ENCODE measurements at places on chromosomes 11 and 22.
A peak's percentile ranks its signal among the peaks of the same experiment; 100 is the strongest.

GRCh38 chr11:58573451-58574104, 2.1 kb downstream of the LPXN start:
- DNase-seq = peak; percentile 21

GRCh38 chr22:49469896-49470740, 357.6 kb downstream of the BRD1 start:
- no peak for DNase-seq

DNA sequence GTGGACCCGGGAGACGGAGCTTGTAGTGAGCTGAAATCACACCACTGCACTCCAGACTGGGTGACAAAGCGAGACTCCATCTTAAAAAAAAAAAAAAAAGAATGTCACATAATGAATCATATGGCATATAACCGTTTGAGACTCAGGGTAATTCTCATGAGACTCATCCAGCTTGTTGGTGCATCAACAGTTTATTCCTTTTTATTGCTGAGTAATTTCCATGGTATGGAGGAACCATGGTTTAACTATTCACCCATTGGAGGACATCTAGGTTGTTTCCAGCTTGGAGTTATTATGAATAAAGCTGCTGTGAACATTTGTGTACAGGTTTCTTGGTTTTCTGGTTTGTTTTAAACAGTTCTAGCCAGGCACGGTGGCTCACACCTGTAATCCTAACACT, 25.3 kb downstream of the PPARA start:
- DNase-seq = no peak

- DNase-seq = no peak
These were observed 185.7 kb downstream of the BLID start for GRCh38 chr11:121930004-121930965.

- no peak for DNase-seq
These were observed 169.6 kb downstream of the CRYBB2 start for GRCh38 chr22:25388866-25389540.

- DNase-seq = no peak
These were observed 39.4 kb downstream of the CYP2R1 start for GRCh38 chr11:14852571-14853177.

GRCh38 chr11:122273476-122274191, 157.6 kb upstream of the BLID start:
- DNase-seq = no peak

DNA sequence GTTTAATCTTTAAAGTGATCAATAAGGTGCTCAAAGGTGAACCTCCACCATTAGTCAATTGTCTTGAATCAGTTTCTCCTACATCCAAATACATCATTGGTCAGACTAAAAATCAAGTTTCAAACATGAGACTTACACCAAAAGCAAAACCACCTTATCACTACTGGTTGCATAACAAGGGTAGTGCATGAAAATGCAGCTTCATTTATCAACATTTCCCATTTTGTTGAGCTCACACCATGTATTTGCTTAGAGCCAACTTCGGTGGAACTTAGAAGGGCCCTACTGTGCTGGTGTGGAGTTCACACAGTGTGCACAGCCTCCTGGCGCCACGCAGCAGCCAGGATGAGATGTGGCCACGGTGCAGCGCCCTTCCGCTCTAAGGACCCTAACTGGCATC, 23.1 kb upstream of the PHLDA2 start:
- no peak for DNase-seq
